ENCODE measurements at places on chromosomes 4 and X.

GRCh38 chrX:150156615-150157014, 206.5 kb upstream of the MAMLD1 start:
- DNase-seq = no peak

DNA sequence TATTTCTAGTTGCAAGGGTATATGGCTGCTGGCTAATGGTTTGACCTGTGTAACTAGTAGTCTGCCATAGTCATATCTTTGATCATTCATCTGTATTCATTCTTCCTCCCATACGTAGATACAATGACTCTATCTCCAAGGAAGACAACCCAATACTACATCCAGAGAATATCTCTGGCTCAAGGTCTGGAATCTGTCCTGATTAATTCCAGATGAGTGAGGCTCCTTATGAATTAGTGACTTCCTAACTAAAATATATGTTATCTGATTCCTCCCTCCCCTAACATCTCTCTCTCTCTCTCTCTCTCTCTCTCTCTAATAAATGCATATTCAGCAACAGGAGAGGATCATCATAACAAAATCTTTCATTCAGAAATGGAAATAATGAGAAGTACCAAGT, 641.5 kb downstream of the FAT4 start:
- DNase-seq = no peak

GRCh38 chrX:109614951-109615350, 10.0 kb downstream of the KCNE5 start:
- no peak for DNase-seq

- DNase-seq = peak; percentile 63
Measured at GRCh38 chr4:7956270-7956808, 16.7 kb upstream of the AFAP1 start.

DNA sequence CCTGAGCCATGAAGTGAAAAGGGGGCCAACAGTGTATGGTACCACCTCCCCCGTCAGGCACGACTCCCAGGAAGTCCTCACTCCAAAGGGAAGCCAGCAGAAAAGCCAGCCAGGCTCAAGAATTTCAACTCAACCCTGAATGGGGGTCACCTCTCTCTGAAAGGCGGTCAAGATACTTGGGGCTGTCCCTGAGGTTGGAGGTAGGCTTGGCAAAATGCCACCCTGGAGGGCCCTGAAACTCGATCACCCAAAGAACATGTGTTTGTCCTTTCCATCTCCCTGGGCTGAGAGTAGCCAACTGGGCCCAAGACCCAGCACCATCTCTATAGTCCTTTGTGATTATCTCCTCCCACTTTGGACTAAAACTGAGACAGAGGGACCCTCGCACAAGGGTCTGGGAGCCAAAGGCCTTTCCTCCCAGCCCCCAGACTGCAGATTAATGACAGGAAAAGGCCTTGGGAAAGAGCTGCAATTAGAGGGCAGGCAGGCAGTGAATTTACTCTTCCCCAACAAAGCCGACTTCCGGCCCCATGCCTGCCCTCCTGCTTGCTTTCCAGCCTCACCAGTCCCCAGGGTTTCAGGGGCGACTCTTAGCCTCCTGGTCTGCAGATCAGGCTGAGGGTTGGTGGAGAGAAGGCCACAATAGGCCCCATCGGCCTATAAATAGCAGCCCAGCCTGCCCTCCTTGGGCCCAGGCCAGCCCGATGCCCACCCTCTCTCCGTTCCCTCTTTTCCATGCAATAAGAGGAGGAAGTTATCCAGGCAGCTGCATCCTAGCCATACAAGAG, 5.6 kb downstream of the SASH3 start:
- no peak for DNase-seq
